NCI-H1092 (cell line): ENCODE measurements at places on chromosomes 2 and 18.

DNA sequence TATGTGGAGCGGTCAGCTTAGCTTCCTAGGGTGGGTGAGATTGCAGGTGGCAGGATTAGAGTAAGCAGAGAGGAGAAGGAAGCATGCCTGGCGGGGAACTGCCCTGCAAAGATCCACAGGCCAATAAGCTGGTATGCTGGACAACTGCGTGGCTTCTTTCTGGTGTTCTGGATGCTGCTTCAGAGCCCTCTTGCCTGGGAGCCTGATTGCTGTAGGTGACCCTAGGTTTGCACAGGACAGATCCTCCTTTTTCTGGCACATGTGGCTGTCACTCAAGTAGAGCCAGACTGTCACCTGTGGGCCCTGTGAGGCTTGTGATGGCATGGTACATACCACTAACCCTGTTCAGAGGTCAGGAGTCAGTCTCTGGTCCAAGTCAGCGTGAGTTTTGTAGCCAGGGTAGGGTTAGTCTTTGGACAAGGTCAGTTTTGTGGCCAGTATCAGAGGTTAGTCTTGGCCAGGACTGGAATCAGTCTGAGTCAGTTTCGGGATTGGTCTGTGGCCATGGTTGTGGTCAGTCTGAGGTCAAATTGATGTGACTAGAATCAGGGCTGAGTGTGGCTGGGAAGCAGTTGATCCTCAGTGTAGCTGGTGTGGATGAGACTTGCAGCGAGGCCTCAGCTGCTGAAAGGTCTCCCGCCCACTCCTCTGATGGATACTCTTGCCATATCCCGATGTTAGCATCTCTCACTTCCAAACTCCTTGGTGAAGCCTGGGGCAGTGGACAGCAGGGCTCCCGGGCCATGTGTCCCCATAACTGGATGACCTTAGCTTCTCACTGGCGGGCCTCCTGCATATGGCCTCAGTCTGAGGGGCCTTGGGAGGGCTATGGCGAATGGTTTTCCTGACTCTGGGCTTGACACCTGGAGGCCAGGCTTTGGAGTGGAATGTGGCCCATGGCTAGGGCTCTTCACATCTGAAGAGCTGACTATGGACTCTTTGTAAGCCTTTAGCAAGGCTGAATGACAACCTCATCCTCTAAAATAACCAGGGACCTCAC lies 260.5 kb downstream of the DYSF start:
- no peak for DNase-seq

GRCh38 chr2:113692698-113693428 lies 63.6 kb downstream of the SLC35F5 start:
- DNase-seq = no peak

DNA sequence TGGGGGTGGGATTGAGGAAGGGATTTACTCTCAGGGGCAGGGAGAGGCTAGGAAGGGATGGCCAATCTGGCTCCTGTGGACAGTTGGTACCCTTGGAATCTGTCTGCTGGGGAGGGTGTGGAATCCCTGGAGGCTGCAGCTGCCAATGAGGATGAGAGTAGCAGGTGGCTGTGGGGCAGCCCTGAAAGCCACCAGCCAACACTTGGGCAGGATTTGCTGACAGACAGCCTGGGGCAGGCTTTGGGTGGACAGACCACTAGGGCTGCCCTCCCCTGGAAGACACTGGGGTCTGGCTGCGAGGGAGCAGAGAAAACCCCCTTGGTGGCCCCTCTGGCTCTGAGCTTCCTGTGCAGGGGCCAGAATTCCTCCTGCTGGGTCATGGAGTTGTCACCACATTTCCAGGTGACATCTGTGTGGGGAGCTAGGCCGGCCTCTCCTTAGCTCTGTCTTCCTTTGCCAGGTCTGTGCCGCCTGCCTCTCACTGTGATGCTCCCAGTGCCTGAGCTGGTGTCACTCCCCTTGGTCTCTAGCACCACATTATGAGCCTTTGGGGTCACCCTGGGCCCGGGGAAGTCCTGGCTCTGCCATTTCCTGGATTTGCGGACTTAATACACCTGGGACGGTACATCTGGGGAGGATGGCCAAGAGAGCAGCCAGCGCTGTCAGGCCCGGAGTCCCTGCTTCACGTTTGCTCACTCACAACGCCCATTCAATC lies 13.4 kb upstream of the ARHGEF4 start:
- no peak for DNase-seq

DNA sequence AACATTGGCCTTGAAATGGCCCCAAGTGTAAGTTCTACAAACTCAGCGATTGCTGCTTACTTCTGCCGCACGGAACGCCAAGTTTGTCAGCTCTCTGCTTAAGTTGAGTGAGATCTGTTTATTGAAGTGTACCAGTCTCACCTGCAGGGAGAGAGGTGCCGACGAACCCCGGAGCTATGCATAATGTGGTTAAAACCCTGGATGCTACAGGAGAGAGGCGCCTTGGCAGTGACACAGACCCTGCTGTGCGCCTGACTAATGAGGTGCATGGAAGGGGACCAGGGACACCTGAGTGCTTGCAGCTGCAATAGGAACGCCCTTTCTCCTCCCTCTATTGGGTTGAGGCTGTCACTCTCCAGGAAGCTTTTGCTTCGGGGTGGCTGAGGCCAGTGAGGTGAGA lies 979 bp downstream of the SLC9A2 start:
- DNase-seq = no peak
